ENCODE measurements at places on chromosomes 2 and 18.

GRCh38 chr2:240213226-240213475 lies 72.7 kb upstream of the OTOS start:
- no peak for DNase-seq

GRCh38 chr2:108936866-108937265 lies 52.2 kb downstream of the EDAR start:
- DNase-seq: no peak

GRCh38 chr2:118121101-118121500 lies 32.8 kb downstream of the INSIG2 start:
- DNase-seq: no peak

- DNase-seq: no peak
Measured at GRCh38 chr2:113940891-113941290, 51.0 kb downstream of the ACTR3 start.

Measured in CD4-positive, alpha-beta T cell treated with Interleukin-4 for 1 hour (primary cell).